Epithelial cell of umbilical artery (primary cell): ENCODE measurements at places on chromosomes 1 and 21. TPM values are rescaled to one million over a fixed set of nuclear protein-coding genes. Genes with fewer than 3 reads are reported as not detected.

The OR2L5 gene
- not detected in 2 replicates for total RNA-seq

The IRF6 gene
- total RNA-seq = 36.4 and 72.9 TPM in 2 replicates

The OR2T11 gene
- not detected in 2 replicates for total RNA-seq

The TMEM54 gene
- 29.6 and 29.9 TPM in 2 replicates for total RNA-seq

The ACTN2 gene
- 0.32 TPM in 1 of 2 replicates, not detected in the other for total RNA-seq

The CSF3R gene
- total RNA-seq = not detected in 2 replicates

The HSPG2 gene
- 507 and 1,288 TPM in 2 replicates for total RNA-seq
